Testis (tissue), 5 donors: ENCODE measurements at places on chromosomes 16 and 17. TPM values are rescaled to one million over a fixed set of nuclear protein-coding genes. Genes with fewer than 3 reads are reported as not detected.

GRCh38 chr17:78929908-78930775, 5.0 kb upstream of the TIMP2 start:
- no peaks in the 10 kb centered on the region for H3K36me3 ChIP-seq
- H3K27ac ChIP-seq, result no peak overlapping the region
- H3K4me3 ChIP-seq, result no peak overlapping the region
- H3K27me3 ChIP-seq, result no peaks in the 10 kb centered on the region
- peaks cover 20% of the 10 kb centered on the region for H3K4me1 ChIP-seq

DNA sequence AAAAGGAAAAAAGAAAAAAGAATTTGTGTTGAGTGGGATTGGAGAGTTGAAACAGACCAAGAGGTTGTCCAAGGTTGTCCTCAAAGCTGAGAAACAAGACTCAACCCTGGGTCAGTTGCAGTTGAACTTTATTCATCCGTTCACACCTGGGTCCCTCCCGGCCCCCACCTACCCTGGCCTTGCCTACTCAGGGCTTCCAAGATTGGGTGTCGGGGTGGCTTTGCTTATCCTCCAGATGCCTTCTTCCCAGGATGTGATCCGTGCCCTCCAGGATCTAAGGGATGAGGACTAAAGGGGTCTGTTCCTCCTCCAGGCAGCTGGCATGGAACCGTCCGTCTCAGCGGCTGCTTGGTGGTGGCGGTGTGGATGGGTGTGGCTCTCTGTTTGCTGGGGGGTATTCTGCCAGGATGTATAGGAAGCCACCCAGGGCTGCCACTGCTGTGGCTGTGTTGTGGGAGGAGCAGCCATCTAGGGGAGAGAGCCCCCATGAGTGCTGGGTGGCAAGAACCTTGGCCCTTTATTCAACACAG, 10.3 kb upstream of the NAGPA start:
- H3K27ac ChIP-seq, result no peak overlapping the region
- no peaks in the 10 kb centered on the region for H3K4me1 ChIP-seq
- no peaks in the 10 kb centered on the region for H3K27me3 ChIP-seq
- no peaks in the 10 kb centered on the region for H3K36me3 ChIP-seq

DNA sequence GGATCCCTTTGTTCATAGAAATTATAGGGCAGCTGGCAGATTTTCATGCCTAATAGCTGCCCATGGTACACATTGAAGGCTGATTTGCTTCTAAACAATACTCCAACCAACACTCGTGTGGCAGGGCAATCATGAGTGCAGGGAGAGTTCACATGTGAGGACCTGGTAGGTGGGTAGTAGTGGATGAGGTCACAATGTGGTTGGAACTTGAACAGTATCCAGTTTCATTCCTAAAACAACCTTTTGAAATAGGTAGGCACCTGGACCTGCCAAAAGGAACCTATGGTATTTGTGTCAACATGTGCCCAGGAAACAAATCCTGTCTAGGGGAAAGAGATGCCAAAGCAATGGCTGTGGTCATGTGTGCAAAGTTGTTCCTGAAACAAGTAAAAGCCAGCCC, 32.8 kb downstream of the CCL4 start:
- H3K4me1 ChIP-seq, result no peaks in the 10 kb centered on the region
- no peaks in the 10 kb centered on the region for H3K36me3 ChIP-seq
- no peaks in the 10 kb centered on the region for H3K27me3 ChIP-seq
- no peak for DNase-seq
- H3K4me3 ChIP-seq, result no peak overlapping the region

GRCh38 chr17:29243792-29244191, 2.9 kb upstream of the CRYBA1 start:
- no peak overlapping the region for H3K27ac ChIP-seq
- H3K36me3 ChIP-seq, result no peaks in the 10 kb centered on the region
- no peaks in the 10 kb centered on the region for H3K4me1 ChIP-seq
- H3K4me3 ChIP-seq, result no peak overlapping the region
- no peaks in the 10 kb centered on the region for H3K27me3 ChIP-seq

DNA sequence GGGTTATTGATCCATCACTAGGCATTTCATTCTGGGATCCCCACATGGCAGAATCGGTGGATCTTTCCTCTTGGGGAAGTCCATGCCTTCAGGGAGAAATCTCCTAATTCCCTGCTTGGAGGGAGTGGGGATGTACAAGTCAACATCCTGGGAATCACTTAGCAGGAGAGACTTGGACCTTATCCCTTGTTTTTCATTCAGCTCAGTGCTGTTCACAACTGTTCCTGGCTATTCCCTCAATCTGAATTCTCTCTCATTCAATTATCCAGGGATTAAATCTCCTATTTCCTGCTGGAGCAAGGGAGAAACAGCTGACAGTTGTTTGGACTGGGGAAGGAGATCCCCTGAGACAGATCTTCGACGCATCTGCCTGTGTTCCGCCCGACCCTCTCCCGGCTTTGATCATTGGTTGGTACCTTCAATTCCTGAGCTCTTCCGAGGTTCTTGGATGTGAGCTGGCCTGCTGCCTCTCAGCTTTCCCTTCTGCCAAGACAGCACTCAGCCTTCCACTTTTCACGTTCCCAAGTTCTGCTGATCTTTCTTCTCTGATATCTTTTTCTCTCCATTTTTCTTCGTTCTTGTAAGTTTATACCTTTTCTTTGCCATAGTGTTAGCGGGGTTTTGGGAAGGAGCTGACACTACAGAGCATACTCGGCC, 115.4 kb upstream of the GNAO1 start:
- H3K27ac ChIP-seq, result no peak overlapping the region
- peak; percentile 23 for DNase-seq
- H3K36me3 ChIP-seq, result no peaks in the 10 kb centered on the region
- H3K4me1 ChIP-seq, result no peaks in the 10 kb centered on the region

GRCh38 chr17:2337544-2338314, 428 bp downstream of the SGSM2 start:
- H3K4me3 ChIP-seq, result peak overlapping the region; percentile 85
- H3K27me3 ChIP-seq, result no peaks in the 10 kb centered on the region
- peak; percentile 63 for DNase-seq

- no peaks in the 10 kb centered on the region for H3K27me3 ChIP-seq
- H3K27ac ChIP-seq, result no peak overlapping the region
- H3K36me3 ChIP-seq, result no peaks in the 10 kb centered on the region
Measured at GRCh38 chr17:58384897-58385296, 32.4 kb downstream of the RNF43 start.

DNA sequence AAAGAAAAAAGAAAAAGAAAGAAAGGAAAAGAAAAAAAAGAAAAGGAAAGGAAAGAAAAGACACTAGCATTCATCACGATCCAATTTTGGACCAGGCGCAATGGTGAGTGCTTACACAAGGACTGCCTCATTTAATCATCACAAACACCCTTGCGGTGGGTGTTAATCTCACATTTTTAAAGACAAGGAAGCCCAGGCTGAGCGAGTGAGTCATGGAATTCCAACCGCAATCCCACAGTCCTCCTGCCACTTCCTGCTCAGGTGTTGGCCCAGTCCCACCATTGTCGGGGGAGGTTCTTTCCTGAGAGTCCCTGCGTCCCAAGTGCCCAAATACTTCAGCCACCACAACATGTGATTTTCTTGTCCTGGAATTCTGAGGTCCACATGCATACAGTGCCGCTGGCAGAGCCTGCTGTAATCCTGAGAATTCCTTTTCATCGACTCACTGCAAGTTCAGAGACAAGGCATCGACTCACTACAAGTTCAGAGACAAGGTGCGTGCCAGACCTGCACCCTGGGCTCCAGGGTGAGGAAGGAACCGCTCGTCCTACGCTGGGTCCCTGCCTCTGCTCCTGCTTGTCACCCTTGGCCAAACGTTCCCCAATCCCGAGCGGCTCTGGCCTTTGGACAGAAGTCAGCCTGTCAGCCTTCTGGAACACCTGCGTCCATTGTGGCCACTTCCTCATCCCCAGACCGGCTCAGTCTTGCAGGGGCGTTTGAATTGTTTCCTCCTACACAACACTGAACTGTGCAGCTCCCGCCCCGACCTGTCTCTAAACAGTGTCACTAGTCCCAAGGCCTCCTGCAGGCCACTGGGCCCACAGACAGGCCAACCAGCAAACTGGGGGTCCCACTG, 5.8 kb downstream of the ZG16B start:
- H3K4me3 ChIP-seq, result no peak overlapping the region
- no peaks in the 10 kb centered on the region for H3K4me1 ChIP-seq
- H3K27ac ChIP-seq, result no peak overlapping the region
- no peaks in the 10 kb centered on the region for H3K27me3 ChIP-seq
- no peaks in the 10 kb centered on the region for H3K36me3 ChIP-seq

- H3K27me3 ChIP-seq, result no peaks in the 10 kb centered on the region
- H3K36me3 ChIP-seq, result no peaks in the 10 kb centered on the region
- no peak overlapping the region for H3K27ac ChIP-seq
- no peak for DNase-seq
- no peak overlapping the region for H3K4me3 ChIP-seq
Measured at GRCh38 chr16:13956635-13957196, 36.8 kb downstream of the ERCC4 start.

- no peaks in the 10 kb centered on the region for H3K4me1 ChIP-seq
- H3K27me3 ChIP-seq, result no peaks in the 10 kb centered on the region
- H3K4me3 ChIP-seq, result no peak overlapping the region
- no peak overlapping the region for H3K27ac ChIP-seq
- H3K36me3 ChIP-seq, result no peaks in the 10 kb centered on the region
Measured at GRCh38 chr16:63830061-63830460, 1291.8 kb downstream of the CDH11 start.

- no peak overlapping the region for H3K4me3 ChIP-seq
- H3K27me3 ChIP-seq, result no peaks in the 10 kb centered on the region
- no peaks in the 10 kb centered on the region for H3K4me1 ChIP-seq
- no peak overlapping the region for H3K27ac ChIP-seq
- H3K36me3 ChIP-seq, result no peaks in the 10 kb centered on the region
Measured at GRCh38 chr17:5552841-5553240, 31.5 kb downstream of the NLRP1 start.

- no peak overlapping the region for H3K27ac ChIP-seq
- peaks cover 12% of the 10 kb centered on the region for H3K4me1 ChIP-seq
- no peaks in the 10 kb centered on the region for H3K36me3 ChIP-seq
- H3K4me3 ChIP-seq, result no peak overlapping the region
- DNase-seq, result no peak
Measured at GRCh38 chr16:23124315-23124714, 24.9 kb downstream of the USP31 start.

DNA sequence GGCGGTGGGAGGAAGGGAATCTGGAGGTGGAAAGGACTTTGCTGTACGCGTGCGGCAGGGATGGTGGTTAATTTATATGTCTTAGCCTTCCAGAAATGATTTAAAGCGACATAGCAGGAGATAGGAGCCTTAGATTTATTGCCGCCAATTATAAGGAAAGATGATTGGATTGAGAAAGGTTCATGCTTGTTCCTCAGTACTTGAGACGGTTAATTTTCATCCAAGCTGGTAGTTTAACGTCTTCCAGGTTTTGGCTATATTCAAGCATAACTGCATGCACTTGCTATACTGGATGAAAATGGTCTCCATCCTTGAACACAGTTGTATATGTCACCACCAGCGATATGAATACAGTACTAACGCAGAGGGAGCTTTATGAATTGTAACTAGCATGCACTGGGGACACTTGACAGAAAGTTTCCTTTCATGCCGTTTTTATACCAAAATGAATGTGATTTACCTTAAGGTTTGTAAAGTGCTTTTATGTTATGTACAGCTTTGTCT, 610 bp upstream of the PEX12 start:
- H3K27me3 ChIP-seq, result no peaks in the 10 kb centered on the region
- no peak for DNase-seq
- H3K4me1 ChIP-seq, result peaks cover 9% of the 10 kb centered on the region
- no peaks in the 10 kb centered on the region for H3K36me3 ChIP-seq

DNA sequence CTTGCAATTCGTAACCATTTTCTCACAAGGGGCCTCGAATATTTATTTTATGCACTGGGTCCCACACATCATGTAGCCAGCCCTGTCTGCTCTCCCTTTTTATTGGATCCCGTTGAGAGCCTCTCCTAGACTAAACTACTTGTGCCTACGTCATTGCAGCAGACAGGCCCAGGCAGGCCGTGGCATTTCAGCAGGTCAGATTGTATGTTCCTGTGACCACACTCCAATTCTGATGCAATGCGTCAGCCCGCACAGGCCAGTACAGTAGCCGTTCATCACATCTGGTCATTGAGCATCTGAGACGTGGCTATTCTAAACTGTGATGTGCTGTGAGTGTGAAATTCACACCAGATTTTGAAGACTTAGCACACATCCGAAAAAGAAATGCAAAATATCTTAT, 42.2 kb downstream of the ABAT start:
- peaks cover 21% of the 10 kb centered on the region for H3K4me1 ChIP-seq
- no peak overlapping the region for H3K4me3 ChIP-seq
- no peak for DNase-seq
- no peaks in the 10 kb centered on the region for H3K36me3 ChIP-seq

DNA sequence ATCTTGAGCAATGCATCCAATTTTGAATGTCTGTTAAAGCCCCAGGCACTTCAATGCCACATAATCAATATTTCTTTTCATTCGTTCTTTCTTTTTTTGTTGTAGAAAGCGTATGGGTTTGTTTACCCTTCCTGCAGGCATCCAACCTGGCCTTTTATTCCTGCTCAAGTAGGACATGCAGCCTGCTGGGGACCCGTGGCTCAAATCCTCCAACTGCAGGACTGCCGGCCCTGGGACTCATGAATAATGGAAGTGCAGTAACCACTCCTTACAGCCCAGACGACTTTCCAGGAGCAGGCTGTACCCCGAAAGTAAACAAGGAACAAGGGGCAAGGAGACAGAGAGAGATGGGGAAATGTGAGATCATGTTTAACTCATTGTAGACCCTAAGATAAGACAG, 126.4 kb downstream of the SALL1 start:
- no peaks in the 10 kb centered on the region for H3K36me3 ChIP-seq
- no peak overlapping the region for H3K4me3 ChIP-seq
- no peaks in the 10 kb centered on the region for H3K4me1 ChIP-seq
- no peaks in the 10 kb centered on the region for H3K27me3 ChIP-seq

- DNase-seq, result no peak
- H3K4me3 ChIP-seq, result no peak overlapping the region
- no peak overlapping the region for H3K27ac ChIP-seq
- no peaks in the 10 kb centered on the region for H3K4me1 ChIP-seq
- H3K36me3 ChIP-seq, result no peaks in the 10 kb centered on the region
Measured at GRCh38 chr16:50395763-50396710, 27.2 kb upstream of the BRD7 start.

- no peak for DNase-seq
- no peaks in the 10 kb centered on the region for H3K27me3 ChIP-seq
- no peak overlapping the region for H3K4me3 ChIP-seq
- H3K27ac ChIP-seq, result no peak overlapping the region
- H3K36me3 ChIP-seq, result no peaks in the 10 kb centered on the region
Measured at GRCh38 chr16:89334461-89334860, 117.0 kb downstream of the ZNF778 start.

GRCh38 chr17:4980644-4981216, 6.7 kb downstream of the CAMTA2 start:
- DNase-seq, result no peak
- H3K4me1 ChIP-seq, result no peaks in the 10 kb centered on the region
- no peak overlapping the region for H3K4me3 ChIP-seq
- no peaks in the 10 kb centered on the region for H3K27me3 ChIP-seq

Gene MAPT
- 5.0 TPM for total RNA-seq

Gene KRTAP2-2
- not detected for total RNA-seq

Gene TP53TG3F
- total RNA-seq, result 2.0 TPM

Gene KRT9
- total RNA-seq, result 0.43 TPM
